ENCODE measurements at places on chromosomes 7 and 10.

GRCh38 chr7:98168904-98169621 is 42.2 kb upstream of the BHLHA15 start:
- DNase-seq = no peak

DNA sequence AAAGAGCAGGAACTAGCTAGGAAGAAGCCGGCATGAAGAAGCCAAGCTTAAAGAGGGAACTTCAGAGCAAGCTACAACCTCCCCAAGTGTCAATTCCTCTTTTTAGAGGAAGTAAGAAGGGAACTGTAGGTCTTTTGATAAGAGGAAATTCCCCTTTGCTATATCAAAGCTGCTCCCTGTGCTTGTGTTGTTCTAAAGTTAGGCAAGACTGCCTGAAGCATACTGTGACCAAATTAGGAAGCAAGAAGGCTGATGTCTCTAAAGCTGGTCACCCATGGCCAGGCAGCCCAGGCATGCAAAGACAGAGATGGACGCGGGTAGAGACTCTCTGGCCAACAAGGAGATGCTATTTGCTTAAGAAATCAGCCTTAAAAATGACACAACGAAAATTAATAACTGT is 87.9 kb downstream of the RNF216 start:
- no peak for DNase-seq

DNA sequence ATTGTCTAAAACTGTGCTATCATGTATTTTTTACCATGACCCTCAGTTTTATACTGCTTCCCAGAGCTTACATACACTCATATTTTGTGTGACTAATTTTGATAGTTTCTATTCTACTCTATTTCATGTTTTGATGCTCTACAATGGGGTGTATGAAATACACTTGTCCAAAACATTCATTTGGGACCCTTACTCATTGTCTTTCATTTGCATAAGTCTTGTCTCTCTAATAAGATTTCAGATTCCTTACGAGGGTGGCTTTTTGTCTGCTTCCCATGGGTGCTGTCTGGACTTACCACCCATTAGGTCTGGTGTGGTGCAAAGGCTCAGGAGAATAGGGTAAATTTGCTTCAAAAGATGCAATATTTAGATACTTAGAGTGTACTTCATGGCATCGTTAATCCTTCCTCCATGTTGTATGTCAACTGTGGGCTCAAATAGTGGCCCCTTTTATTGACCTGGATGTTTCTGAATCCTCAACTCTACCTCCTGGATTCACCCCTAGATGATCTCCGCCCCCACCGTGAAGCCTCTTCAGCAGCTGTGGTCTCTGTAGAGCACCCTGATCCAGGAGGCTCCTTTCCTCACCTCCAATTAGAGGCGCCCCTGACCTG is 3.6 kb upstream of the GIMAP5 start:
- DNase-seq = no peak

- no peak for DNase-seq
Measured at GRCh38 chr10:49744091-49744685, 17.9 kb downstream of the OGDHL start.

GRCh38 chr7:157881048-157881771 is 544.4 kb downstream of the DNAJB6 start:
- no peak for DNase-seq
